ENCODE measurements at places on chromosomes 6 and 20. TPM values are rescaled to one million over a fixed set of nuclear protein-coding genes. Genes with fewer than 3 reads are reported as not detected.

DNA sequence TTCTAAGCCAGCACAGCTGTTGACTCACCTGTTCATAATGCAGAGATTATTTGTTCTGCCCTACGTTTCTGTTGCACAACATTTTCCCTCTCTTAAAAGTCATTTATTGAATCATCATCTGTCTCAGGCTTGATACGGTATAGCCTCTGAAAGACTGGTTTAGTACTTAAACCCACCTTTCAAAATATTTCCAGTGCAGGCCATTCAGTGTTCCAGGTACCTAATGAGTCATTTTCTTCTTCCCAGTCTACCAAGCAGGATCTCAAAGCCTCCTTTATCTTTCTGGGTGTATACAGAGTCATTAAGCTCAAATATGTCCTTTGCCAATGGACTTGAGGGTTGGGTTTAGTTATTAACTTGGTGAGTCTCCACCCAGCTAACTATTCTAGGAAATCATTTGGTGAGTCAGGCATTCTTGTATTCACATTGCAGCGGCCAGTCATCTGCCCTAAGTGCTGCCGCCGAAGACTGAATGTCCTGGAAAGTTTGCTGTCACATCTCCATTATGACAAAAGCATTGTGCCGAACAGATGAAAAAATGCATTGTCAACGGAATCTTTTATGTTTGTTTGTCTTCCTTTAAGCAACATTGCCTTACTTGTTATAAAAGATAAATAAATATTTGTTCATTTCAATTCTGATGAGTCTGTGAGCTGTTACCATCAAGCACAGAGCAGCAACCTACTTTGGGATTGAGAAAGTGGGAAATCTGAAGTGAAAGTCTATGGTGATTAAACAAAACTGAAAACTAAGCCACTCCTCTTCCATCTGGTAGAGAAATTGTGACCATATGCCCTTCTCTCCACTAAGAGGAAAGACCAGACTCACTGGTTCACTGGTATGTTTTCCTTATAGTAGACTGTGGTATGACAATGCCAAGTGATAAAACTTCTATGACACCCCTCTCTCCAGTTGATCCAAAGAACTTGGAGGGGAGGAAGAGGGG is 14.3 kb upstream of the FAM135A start:
- no peak for DNase-seq

DNA sequence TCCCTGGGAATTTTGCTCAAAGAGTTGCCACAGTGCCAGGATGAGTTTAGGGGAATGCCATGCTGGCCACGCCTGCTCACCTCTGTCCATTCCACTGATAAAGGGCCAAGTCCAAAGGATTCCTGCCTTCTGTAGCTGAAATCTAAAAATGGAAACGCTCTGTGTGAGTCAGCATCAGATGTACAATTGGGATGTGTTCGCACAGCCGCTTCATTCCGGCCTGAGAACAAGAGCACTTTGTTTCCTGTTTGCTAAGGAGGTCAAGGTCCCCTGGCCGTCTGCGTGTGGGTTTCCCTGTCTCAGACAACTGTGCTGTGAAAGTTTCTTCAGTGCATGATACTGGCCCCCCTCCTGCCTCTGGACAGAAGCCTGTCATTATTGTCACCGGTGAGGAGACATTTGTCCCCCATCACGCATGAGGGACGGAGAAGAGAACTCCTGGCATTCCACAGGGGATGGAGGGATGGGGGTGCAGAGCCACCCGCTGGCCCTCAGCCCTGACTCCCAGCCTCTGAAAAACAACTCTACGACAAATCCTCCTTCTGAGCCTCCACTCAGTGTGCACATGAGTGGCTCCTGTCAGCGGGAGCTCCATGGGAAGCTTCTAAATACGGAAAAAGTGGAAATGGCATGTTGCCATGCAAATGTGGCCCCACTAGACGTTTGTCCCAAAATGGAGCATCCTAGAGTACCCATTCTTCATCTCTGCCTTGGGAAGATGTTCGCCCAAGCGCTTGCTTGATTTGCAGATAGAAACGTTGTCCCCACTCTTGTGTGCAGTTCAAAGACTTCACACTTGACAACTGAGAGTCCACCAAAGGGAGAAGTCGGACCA is 143.5 kb upstream of the AFDN start:
- DNase-seq: no peak

DNA sequence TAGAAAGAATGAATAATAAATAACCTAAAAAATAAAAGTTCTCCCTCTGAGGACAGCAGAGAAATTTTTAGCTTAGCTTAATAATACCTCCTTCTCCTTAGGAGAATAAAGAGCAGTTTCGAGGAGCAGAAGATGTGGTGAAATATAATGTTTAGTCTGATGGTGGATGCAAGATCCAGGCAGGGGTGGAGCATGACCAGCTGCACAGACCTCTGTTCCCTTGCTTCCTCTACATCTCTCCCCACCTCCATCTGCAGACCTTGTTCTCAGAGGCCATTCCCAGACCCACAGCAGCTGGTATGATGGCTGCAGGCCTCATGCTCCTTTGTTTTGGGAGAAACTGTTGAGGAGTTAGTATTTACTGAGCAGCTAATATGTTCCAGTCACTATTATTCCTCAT is 1.5 kb downstream of the BTN3A2 start:
- DNase-seq: no peak

DNA sequence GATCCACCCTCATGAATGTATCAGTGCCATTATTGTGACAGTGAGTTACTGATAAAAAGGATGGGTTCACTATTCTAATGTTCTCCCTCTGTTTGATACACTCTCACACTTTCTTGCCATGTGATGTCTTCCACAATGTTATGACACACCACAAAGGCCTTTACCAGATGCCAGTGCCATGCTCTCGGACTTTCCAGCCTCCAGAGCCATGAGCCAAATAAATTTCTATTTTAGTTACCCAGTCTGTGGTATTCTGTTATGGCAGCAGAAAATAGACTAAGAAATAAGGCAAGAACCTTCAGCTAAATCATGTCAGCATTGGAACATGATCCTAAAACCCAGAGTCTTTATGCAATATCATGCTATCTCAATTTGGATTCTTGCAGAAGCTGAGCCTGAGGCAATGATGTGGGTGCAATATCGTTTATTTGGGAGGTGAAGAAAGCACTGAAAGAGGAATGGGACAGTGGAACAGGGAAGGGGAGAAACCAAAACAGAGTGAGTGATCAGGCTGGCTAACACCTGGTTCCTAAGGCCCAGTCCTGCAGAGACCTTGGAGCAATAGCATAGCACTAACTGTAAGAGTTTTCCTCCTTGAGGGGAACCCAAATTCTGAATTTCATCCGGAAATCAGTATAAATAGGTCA is 130.4 kb upstream of the LRFN2 start:
- no peak for DNase-seq

DNA sequence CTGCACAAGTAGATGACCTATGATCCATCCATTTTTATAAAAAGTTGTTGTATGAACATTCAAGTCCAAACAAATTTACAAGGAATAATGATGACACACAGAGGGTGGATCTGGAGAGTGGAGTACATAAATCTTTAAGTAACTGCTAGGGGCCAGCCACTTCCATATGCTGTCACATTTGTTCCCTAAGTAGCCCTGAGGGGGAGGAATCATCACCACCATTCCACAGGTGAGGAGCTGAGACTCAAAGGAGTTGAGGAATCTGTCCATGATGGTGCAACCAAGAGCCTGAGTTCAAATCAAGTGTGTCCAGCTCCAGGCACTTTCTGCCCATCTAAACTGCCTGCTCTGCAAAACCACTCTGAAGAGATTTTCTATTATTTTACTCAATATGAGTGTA is 132.1 kb downstream of the AIG1 start:
- DNase-seq: no peak

DNA sequence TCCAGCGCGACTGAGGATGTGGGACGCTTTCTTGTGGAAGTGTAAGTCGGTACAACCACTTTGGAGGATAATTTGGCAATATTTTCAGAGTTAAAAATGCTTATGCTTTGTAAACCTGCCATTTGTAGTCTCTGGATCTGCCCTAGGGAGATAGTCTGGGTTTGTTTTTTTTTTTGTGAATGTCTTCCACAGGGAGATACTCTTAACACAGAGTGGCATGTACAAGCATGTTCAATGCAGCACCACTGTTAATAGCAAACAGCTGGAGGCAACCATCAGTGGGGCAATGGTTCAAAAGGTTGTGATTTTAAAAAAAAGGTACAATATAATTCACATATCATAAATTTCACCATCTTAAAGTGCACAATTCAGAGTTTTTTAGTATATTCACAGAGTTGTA is 22.4 kb downstream of the SLC9A8 start:
- DNase-seq: no peak

DNA sequence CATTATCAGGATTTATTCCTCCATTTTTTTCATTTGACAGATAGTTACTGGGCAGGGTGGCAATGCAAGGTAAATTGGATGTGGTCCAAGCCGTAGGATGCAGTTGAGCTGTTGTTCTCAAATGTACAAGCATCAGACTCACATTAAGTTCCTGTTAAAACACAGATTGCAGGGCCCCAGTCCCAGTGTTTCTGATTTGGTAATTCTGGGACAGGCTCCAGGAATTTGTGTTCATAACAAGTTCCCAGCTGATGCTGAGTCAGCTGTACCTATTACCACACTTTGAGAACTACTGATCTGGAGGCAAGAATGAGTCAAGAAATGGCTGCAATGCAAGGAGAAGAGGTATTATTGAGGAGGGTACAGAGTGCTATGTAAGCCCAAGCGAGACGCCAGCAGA is 11.7 kb downstream of the TMEM244 start:
- DNase-seq: no peak

GRCh38 chr6:85362652-85363310 is 87.1 kb upstream of the NT5E start:
- DNase-seq: no peak

DNA sequence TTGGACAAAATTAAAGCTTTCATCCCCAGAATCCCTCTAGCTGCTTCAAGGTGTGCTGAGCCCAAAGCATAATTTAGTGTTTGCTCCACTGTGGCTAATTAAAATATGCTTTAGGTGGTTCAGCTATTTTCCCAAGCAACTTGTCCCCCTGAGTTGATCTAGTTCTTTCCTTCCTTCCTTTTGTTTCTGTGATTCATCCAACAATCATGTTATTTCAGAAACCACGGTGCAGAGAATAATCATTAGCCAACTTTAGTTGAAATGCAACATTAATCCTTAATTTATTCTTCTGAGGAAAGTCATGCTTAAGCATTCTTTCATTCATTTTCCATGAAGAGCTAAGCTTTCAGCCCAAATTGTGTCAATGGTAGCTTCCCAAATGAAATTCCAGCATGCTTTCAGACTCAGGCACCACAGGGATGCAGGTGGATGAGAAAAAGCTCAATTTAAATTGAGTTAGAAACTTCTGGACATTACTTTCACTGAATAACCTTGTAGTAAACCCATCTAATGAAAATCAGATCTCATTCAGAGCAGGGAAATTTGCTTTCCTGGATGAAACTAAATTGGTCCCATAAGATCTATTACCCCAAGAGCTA is 209.0 kb upstream of the NT5E start:
- DNase-seq: no peak

DNA sequence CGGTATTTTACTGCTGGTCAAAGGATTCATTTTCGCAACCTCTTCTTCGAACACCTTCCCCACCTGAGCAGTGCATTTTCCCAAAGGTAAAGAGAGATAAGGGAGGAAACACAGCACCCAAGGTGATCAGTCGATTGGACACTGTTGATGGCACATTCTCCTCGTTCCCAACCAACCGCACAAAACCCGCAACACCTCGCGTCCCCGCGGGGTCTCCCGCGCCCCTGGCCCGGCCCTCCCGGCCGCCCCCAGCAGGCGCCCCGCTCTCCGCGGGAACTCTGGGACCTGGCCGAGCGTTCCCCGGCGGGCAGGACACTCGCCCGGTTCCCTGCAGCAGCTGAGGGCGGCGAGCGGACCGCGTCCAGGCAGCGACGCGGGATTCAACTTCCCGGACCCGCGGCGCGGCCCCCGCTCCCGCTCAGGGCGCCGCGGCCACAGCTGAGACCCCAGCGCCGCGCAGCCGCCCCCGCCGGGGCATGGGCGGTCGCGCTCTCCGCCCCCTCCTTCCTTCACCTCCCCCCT is 506 bp downstream of the RGS17 start:
- DNase-seq: no peak

The CDSN gene
- total RNA-seq: not detected

Measured in Right ventricle myocardium inferior (tissue), 1 donor.